Stimulated activated CD4-positive, alpha-beta T cell treated with anti-CD3 and anti-CD28 coated beads, Interleukin-15, amount 100 ng/mL, for 48 hours (primary cell): ENCODE measurements at places on chromosomes 1 and 21.

DNA sequence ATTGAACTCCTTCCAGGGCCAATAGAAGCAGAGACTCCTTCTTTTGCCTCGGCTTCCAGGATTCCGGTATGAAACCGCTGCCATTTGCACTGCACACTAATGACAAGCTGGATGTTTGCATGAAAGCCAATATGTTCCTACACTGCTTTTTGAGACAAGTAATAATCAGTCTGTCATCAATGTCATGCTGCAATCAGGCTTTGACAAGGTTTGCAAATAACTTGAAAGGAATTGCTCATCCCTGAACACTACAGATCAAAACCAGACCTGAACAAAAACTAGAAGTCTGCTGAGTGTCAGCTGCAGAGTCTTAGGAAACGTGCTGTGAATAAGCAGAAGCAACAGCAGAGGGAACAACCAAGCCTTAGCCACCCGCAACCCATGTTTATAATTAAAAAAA, 720.7 kb upstream of the CXADR start:
- no peak for DNase-seq

GRCh38 chr1:235843461-235843961, 23.2 kb downstream of the LYST start:
- DNase-seq = no peak

GRCh38 chr1:37509181-37509580, 5.4 kb downstream of the MEAF6 start:
- no peak for DNase-seq

GRCh38 chr1:111649648-111650047, 30.1 kb downstream of the RAP1A start:
- no peak for DNase-seq

- no peak for DNase-seq
Observed at GRCh38 chr1:11768821-11769220, 6.8 kb downstream of the C1orf167 start.

- no peak for DNase-seq
Observed at GRCh38 chr1:53145051-53145600, 2.7 kb upstream of the SLC1A7 start.

- no peak for DNase-seq
Observed at GRCh38 chr1:162179121-162179520, 109.6 kb downstream of the NOS1AP start.

GRCh38 chr21:15688016-15688415, 41.8 kb upstream of the USP25 start:
- no peak for DNase-seq

DNA sequence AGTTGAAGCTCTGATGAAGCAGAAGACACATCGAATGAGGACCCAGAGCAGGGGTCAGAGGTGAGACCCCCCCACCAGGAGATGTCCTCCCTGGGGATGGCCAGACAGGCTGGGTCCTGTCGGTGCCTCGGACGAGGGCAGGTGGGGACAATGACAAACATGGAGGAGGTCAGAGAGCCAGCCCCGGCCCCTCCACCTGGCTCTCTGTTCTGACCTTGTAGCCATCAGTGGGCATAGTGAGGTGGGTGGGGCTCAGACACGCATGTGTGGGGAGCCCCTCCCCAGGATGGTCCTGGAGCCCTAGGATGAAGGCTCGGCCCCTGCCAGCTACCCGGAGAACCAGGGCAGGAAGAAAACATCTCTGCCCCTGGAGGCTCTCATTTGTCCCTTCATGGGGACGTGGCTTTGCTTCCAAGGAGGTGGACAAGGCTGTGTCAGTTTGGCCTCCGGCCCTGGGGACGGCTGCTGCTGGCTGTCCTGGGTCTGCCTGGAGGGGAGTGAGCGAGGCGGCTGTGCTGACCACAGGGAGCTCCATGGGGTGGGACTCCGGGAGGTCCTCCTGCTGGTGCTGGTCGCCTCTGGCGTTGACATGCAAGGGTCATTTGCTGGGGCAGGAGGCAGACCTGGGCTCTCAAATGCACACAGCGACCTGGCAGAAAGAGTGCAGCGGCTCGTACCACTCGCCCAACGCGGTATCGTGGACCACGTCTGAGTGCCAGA, 2.6 kb downstream of the KRTAP10-6 start:
- no peak for DNase-seq

DNA sequence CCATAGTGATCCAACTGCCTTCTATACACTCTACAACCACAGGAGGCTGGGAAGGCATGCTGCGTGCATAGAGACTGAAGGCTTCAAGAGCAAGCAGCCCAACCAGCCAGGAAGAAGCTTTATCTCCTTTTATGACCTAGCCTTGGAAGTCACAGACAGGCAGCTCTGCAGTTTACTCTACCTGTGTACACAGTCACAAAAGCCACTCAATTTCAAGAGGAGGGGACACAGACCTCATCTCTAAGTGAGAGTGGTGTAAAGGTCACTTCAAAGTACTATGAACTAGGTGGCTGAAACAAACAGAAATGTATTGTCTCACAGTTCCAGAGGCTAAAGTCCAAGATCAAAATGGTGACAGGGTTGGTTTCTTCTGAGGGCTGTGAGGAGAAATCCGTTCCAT, 69.6 kb upstream of the GJB5 start:
- no peak for DNase-seq
